ENCODE measurements at places on chromosomes 16 and 17. TPM values are rescaled to one million over a fixed set of nuclear protein-coding genes. Genes with fewer than 3 reads are reported as not detected.

DNA sequence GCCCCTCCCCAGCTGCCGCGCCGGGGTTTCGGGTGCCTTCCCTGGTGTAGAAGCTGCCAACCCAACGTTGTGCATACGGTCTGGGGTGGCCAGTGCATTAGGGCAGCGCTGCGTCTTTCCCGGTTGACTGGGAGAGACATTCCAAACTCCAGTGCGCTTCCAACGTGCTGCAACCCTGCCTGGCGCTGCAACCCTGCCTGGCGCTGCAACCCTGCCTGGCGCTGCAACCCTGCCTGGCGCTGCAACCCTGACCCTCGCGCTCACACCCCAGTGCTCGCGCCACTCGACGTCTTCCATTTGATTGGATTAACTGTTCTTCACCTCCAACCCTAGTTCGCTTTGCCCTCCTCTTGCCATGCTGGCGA lies 488 bp upstream of the HAP1 start:
- no peak for DNase-seq

DNA sequence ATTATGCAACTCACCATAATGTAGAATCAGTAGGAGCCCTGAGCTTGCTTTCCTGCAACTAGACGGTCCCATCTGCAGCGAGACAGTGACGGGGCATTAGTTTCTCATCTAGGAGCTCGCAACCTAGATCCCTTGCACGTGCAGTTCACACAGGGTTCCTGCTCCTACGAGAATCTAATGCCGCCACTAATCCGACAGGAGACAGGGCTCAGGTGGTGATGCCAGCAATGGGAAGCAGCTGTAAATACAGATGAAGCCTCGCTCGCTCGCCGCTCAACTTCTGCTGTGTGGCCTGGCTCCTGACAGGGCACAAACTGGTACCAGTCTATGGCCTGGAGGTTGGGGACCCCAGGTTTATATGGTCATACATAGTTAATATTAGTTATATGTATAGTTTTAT lies 394.5 kb downstream of the NPIPA8 start:
- DNase-seq, result no peak

GRCh38 chr16:75632857-75633256 lies 9.8 kb upstream of the ADAT1 start:
- DNase-seq, result no peak

DNA sequence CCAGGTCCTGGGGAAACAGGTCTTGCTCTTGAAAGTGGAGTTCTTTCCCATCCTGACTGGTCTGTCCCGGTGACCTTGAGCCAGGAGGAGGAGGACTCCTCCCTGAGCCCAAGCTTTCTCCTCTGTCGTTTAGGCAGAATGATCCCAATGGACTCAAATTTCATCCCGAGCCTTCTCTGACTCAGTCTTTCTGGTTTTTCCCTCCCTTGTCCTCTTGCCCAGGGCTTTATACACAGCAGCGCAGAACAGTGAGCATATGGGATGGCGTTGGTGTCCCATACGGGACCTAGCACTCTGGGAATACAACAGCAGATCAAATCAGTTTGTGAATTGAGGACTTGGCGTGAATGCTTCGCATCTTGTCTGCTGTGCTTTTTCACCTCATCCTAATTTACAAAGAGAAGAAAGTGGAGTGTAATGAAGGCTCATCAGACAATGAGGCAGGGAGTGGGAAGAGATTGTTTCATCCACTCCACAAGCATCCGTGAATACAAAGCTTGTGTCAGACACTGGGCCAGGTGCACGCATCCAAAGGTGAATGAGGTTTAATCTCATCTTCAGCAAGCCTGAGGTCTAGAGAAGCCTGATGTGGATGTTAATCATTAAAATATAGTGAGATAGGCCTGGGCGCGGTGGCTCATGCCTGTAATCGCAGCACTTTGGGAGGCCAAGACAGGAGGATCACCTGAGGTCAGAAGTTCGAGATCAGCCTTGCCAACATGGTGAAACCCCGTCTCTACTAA lies 1.1 kb upstream of the XYLT1 start:
- peak; percentile 59 for DNase-seq

GRCh38 chr17:80870401-80870800 lies 121.2 kb upstream of the CHMP6 start:
- DNase-seq, result no peak

- DNase-seq, result no peak
These were observed 3.0 kb downstream of the PHF12 start for GRCh38 chr17:28948342-28948741.

DNA sequence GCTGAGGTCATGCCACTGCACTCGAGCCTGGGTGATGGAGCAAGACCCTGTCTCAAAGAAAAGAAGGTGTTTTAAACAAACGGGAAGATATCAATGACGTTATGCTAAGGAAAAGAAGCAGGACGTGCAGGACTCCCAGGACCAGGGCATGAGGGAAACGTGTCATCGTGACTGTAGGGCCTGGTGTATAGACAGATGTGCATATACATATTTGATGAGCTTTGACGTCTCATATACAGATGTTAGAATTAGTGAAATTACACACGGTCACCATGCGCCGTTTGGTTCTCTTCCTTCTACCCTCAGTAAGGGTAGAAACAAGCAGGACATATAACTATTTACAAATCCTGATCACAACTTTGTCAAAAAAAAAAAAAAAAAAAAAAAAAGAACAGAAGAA lies 17.6 kb upstream of the PVALEF start:
- no peak for DNase-seq

CHST5 gene
- not detected for total RNA-seq

TMC5 gene
- 1.4 TPM for total RNA-seq

GRCh38 chr17:78708510-78708973 lies 73.5 kb downstream of the CYTH1 start:
- peak; percentile 50 for DNase-seq

DNA sequence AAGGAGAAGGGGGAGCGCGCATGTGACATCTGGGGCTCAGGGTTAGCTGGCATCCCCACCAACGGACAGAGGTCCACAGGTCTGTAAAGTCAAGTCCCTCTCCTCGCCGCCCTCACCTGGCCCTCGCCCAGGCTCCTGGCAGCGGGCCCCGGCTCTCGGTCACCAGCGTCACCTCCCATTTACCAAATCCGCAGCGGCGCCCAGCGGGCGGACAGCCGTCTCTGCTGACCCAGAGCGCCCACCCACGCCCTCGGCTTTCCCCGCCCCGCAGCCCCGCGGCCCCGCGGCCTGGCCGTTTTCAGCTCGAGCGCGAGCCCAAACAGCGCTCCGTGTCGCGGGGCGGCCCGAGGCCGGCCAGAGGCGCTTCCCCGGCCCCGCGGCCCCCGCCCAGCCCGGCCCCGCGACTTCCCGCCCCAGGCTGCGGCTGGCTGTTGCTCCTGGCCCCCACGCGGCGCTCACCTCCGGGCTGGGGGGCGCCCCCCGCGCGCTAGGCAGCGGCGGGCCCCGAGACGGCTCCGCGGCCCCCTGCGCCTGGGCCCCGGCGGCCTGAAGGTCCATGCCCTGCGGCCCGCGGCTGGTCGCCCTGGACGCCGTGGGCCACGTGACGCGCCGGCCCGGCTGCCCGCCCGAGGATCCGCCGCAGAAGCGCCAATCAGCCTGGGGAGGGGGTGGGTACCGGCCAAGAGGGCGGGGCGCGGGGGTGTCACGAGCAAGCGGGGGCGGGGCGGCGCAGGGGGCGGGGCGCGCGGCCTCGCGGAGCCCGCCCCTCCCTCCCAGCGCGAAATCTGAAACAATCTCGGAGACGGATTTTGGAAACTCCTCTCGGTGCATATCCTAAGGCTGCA lies at the start of gene COPRS:
TSS of gene COPRS (minus strand) at position 603 of the 845 bp plus-strand sequence. CDS start at position 558, 45 bp downstream.
- peak; percentile 97 for DNase-seq

DNA sequence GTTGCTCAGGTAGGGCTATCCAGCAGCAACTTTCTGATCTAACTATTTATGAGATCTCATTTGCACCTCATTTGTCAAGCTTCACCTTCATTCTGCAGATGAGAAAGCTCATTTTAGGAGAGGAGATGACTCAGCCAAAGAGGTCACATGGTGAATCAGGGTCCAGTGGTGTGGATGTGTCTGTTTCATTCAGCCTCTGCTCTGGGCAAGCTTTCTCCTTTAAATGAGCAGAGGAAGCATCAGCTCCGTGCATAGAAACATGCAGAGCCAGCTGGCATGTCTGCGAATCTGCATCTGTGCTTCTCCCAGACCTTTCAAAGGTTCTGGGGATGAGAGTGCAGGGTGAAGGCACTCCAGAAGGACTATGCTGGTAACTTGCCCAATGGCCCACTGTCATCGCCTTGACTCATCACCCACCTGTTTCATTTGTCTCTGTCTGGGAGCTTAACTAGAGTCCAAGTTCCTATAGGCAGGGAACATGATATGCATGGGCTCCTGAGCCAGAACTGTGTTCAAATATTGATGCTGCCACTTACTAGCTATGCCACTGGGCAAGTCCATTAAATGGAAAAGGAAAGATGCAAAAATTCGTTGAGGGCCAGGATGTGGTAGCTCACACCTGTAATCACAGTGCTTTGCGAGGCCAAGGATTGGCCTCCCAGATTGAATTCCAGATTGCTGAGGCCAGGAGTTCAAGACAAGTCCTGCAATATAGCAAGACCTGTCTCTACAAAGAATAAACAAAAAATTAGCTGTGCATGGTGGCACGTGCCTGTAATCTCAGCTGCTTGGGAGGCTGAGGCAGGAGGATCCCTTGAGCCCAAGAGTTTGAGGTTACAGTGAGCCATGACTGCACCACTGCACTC lies 67.1 kb upstream of the NLK start:
- DNase-seq, result no peak

Data from lower leg skin (tissue), 4 donors.